Activated CD4-positive, alpha-beta T cell treated with anti-CD3 and anti-CD28 coated beads, Interleukin-2, amount 10 ng/mL, durations not matched to agents 24 days and 14 days (primary cell): ENCODE measurements at places on chromosomes 3 and 15. TPM values are rescaled to one million over a fixed set of nuclear protein-coding genes. Genes with fewer than 3 reads are reported as not detected.

Gene PTH1R
- not detected in 2 replicates for total RNA-seq

Gene THAP10
- total RNA-seq, result not detected in 2 replicates

- no peak overlapping the region for H3K4me3 ChIP-seq
- no peaks in the 10 kb centered on the region for H3K27me3 ChIP-seq
- no peaks in the 10 kb centered on the region for H3K36me3 ChIP-seq
- H3K4me1 ChIP-seq, result no peaks in the 10 kb centered on the region
These were observed 1588.2 kb downstream of the SI start for GRCh38 chr3:163490119-163490518.

DNA sequence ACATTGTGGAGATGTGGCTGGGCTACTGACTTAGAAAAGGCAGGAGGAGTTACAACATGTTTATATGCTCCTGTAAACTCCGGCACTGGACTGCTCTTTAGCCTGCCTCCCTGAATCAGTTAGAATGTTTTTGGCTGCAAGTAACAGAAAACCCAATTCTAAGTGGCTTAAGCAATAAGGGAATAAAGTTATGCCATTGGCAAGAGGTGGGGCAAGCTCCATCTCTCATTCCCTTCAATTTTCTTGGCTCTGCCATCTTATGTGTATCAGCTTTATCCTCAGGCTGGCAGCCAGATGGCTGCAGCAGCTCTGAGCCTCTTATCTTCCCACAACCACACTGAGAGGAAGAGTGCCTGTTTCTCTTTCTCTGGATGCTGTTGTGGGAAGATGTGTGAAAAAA, 22.4 kb upstream of the MEIS2 start:
- H3K27me3 ChIP-seq, result no peaks in the 10 kb centered on the region
- no peak overlapping the region for H3K4me3 ChIP-seq
- no peak overlapping the region for H3K27ac ChIP-seq
- no peak for DNase-seq
- H3K4me1 ChIP-seq, result no peaks in the 10 kb centered on the region

DNA sequence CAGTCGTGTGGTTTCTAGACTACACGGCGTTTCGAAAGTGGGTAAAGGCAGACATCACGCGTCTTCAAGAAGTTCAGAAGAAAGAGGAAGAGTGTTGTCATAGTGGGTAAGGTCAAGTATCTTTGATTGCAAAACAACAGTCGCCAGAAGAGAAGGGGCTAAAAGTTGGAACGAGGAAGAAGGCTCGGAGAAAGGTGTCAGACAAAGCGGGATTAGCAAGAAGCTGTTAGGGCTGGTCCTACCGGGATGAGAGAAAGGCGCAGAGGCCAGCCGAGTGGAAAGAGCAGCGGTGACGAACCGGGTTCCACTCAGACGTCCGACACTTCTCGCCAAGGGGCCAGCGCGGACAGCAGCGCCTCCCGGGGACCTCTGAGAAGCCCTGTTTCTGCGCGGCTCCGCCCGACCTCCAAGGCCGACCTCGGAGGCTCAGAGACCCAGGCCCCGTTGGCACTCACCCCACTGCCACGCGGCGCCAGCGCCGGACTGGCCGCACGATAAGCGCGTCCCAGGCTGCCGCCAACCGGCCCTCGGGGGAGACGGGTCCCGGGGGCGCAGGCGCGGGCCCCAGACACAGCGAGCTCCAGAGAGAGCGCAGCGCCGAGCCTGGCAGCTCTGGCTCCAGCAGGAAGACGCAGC, 436 bp downstream of the ADPGK start:
- H3K27ac ChIP-seq, result peak overlapping the region; percentile 98
- peak; percentile 83 for DNase-seq
- H3K4me3 ChIP-seq, result peak overlapping the region; percentile 91
- peaks cover 66% of the 10 kb centered on the region for H3K4me1 ChIP-seq
- H3K27me3 ChIP-seq, result no peaks in the 10 kb centered on the region

GRCh38 chr15:98530570-98530969, 117.8 kb upstream of the IGF1R start:
- H3K27me3 ChIP-seq, result peaks cover 21% of the 10 kb centered on the region
- H3K4me1 ChIP-seq, result no peaks in the 10 kb centered on the region
- H3K27ac ChIP-seq, result no peak overlapping the region
- no peak overlapping the region for H3K4me3 ChIP-seq
- H3K36me3 ChIP-seq, result no peaks in the 10 kb centered on the region

- no peak overlapping the region for H3K27ac ChIP-seq
- peaks cover 32% of the 10 kb centered on the region for H3K4me1 ChIP-seq
- no peak overlapping the region for H3K4me3 ChIP-seq
- no peaks in the 10 kb centered on the region for H3K27me3 ChIP-seq
- DNase-seq, result no peak
- peaks cover 59% of the 10 kb centered on the region for H3K36me3 ChIP-seq
These were observed 33.3 kb downstream of the ATG7 start for GRCh38 chr3:11305509-11305908.

DNA sequence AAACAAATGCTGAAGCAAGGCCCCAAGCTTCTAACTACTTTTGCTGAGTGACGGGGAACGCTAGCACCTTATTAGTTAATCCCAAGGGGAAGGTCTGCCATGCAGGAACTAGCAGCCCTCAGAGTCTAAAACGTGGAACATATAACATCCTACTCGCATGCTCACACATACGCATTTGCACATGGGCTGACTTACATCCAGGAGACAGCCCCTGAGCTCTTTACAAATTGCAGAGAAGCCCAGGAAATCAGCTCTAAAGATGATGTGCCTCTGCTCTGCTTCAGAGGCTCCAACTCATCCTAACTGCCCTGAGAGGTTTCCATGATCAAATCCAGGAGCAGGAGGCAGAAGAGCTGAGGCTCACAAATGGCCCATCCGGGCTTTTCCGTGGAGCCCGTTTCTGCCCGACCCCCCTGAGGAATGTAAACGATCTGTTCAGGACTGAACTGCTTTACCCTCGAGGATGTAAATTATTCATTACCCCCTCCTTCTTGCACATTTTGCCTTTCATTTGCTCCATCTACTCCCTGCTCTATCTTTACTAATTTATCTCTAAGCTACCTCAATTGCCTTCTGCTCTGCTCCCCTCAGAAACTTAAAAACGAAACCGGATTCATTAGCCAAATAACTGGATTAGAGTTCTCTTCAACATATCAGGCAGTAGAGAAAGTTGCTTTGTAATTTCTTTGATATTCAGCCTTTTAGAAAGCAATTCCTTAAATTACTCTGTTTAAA, 141.9 kb upstream of the CCDC54 start:
- no peak overlapping the region for H3K27ac ChIP-seq
- H3K36me3 ChIP-seq, result no peaks in the 10 kb centered on the region
- H3K4me3 ChIP-seq, result peak overlapping the region; percentile 71

DNA sequence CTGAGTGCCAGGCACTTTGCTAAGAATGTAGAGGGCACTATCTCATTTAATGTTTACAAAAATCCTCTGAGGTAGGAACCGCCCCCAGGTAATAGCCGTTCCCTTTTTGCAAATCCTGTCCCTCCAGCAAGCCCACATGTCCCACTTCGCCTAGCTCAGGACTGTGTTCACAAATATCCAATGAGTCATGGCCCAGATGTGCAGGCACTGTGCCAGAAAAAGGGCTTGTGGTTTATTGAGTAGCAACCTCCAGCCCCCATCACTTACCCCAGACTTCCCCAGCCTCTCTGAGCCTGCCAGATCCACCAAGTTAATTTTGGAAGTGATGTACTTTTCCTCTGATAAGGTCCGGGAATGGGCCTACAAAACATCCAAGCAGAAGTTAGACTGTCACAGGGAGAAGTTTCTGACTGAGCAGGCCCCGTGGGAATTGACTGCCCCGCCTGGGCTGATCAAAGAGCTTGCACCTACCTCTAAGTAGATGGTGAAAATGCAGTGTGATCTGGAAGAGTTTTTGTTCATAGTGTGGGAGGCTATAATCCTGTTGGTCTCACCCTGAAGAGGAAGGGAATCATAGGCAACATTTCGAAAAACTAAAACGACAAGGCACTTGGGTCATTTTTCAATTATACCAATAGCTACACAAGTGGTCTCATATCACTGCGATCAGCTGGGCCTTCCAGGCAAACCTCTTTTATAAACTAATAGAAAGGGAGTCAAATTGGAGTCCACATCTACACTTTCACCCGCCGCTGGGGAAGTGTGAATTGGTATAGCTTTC, 15.7 kb downstream of the KIF9 start:
- peaks cover 4% of the 10 kb centered on the region for H3K4me1 ChIP-seq
- no peaks in the 10 kb centered on the region for H3K36me3 ChIP-seq
- H3K27me3 ChIP-seq, result no peaks in the 10 kb centered on the region
- no peak overlapping the region for H3K27ac ChIP-seq
- no peak overlapping the region for H3K4me3 ChIP-seq
- DNase-seq, result no peak
